ENCODE measurements at places on chromosomes 6 and 20.

DNA sequence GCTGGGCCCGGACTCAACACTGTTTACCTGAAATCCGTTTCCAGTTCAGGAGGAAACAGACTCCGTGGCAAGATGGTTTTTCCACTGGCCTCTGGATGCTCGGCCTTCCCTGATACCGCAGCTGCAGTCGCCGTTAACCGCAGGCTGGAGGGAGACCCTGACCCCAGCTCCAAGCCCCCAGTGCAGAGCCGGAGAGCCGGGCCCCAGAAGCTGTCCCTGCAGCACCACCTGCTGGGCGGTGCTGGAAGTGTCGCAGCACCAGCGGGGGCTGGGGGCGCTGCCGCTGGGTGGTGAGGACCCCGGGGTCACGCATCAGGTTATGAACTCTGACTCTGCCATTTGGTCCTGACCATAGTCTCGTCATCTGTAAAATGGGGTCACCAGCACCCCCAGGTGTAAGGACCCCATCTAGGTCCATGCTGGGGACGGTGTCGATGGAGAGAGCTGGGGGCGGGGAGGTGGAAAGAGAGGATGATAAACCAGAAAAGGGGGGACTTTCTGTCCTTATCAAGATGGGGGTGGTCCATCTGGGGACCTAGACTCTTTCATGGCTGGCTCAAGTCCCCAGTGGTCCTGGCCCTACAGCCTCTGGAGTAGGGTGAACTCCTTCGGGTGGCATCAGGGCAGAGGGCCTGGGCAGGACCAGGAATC, 20.8 kb upstream of the CHRNA4 start:
- DNase-seq: no peak

GRCh38 chr6:71364889-71365542, 76.4 kb downstream of the OGFRL1 start:
- no peak for DNase-seq

DNA sequence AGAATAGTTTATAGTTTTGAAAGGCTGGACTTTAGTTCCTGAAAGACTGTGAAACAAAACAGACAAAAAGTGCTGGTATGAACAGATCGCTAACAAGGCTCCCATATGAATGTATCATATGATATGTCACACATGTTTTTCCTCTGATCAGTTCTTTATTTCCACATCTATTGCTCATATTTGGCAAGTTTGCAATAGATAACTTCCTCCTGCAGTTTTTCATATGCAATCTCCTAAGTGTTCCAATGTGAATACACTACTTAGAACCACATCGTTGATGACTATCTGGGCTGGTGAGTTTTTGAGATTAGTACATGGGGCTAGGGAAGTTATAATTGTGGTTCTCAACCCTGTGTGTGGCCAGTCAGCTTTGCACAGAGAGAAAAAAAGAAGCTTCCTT, 23.1 kb downstream of the CRYBG1 start:
- no peak for DNase-seq

DNA sequence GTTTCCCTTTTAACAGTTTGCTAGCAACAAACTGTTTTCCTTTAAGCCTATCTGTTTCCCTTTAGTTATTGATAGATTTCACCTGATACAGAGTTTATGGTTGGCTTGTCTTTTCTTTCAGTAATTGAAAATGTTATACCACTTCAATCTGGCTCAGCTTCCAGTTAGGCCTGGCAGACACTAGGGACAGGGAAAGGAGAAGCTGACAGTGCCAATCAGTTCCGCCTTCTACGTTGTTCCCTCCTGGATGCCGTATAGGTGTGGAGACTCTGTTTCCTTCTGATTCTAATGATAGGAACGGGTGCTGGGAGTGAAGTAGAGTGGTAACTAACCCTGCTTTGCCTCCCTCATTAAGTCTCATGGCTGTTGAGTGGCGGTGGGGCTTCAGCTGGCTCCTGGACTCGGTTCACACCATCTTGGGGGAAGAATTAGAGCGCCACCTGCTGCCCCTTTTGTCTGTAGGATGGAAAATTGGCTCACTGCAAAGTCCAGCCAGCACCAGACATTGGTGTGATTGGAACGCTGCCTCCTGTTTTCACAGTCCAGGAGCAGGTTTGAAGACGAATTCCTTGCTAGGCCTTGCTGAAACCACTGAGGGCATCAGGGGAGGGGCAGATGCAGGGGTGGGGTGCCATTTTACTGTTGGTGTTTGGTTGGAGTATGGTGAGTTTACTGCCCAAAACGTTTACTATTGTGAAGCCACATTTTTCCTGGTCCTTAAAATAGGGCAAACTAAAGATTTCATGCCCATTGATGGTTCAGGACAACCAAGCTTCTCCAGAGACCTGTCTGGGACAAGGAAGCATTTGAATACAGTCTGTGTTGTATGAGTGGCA, 1729.5 kb downstream of the GRIK2 start:
- peak; percentile 3 for DNase-seq

- no peak for DNase-seq
Observed at GRCh38 chr6:133834472-133835170, 54.3 kb upstream of the TCF21 start.

DNA sequence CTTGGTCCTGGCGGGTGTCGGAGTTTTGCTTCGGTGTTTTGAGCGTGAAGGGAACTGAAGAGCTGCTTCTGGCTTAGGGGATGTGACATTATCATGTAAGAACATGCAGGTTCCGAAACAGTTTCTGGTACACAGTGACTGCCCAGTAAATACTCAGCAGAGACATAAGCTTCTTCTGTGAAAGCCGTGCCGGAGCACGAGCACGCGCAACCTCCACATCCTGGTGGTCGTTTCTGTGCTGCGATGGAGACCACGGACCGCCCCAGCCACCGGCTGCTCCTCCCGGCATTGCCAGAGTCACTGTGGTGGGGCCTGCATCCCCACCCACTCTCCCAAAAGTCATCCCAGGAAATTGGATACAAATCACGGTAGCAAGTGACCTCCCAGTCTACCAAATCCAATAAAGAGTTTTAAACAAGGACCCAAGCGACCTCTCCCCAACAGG, 18.7 kb downstream of the KIF25 start:
- DNase-seq: no peak

- no peak for DNase-seq
Observed at GRCh38 chr6:137728386-137729349, 138.4 kb upstream of the TNFAIP3 start.

GRCh38 chr6:110137924-110138887, 41.3 kb downstream of the WASF1 start:
- DNase-seq: no peak

- DNase-seq: no peak
Observed at GRCh38 chr20:21812379-21812778, 106.9 kb downstream of the PAX1 start.

DNA sequence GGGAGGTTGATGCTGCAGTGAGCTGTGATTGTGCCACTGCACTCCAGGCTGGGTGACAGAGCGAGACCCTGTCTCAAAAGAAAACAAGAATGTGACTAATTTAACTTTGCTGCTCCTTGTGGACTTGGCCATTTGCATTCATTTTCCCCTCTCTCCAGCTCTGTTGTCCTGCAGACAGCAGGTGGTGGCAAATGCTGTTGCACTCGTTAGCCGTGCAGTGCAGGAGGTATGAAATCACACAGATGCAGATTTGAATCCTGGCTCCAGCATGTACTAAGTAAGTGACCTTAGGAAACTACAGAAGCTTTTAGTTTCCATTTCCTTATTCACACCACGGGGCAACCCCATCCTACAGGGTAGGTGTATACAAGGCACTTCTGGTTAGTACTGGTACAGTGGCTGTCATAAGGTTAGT, 9.6 kb upstream of the BEND3 start:
- DNase-seq: no peak

- DNase-seq: no peak
Observed at GRCh38 chr6:142361779-142362750, 60.3 kb downstream of the ADGRG6 start.

DNA sequence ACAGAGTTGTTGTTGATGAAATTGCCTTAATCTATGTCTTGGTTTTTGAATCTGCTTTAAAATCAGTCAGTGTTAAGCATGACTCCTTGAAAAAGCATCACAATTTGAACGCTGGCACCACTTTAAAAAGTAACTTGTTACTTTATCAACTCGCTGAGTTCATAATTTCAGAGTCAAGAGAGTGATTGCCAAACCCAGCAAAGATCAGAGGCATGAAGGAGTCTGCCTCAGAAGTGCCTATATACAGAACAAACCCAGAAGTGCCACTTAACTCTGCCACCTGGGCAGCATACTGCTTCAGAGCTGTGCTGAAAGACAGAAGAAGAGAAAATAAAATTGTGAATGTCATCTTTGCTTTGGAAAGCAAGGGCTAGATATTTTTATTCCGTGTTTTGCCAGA, 73.6 kb upstream of the HCRTR2 start:
- DNase-seq: no peak

GRCh38 chr6:137044366-137045221, at the start of gene IL20RA:
IL20RA (minus strand) TSS chr6:137044965; CDS start chr6:137044728, 237 bp downstream.
- no peak for DNase-seq

GRCh38 chr6:57262488-57262887, 40.4 kb upstream of the RAB23 start:
- DNase-seq: peak; percentile 14

DNA sequence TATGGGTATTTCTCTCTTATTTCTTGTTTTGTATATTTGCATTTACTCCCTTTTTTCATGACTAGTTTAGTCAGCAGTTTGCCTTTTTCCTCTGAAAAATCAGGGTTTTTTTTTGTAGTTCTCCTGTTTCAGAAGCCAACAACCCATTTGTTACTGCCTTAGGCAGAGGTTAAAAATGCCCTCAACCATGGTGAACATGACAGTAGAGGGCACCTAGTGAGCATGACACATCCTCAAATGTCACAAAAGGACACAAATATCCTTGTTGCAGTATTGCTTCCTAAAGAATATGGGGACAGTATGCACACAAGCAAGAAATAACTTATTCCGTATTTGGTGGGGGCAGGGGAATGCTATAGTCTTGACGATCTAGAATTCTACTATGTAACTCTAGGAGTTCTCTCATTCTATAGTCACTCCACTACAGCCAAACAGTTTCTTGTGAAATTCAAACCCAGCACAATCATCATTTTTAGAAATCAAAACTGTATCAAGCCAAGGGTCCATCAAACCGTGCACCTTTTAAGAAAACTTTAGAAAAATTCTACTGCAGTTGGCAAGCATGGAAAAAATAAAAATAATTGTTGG, 47.0 kb downstream of the GOPC start:
- DNase-seq: no peak

GRCh38 chr6:11144393-11144851, 32.9 kb upstream of the ERVFRD-1 start:
- peak; percentile 63 for DNase-seq

GRCh38 chr20:18289306-18289705, 979 bp downstream of the ZNF133 start:
- no peak for DNase-seq

DNA sequence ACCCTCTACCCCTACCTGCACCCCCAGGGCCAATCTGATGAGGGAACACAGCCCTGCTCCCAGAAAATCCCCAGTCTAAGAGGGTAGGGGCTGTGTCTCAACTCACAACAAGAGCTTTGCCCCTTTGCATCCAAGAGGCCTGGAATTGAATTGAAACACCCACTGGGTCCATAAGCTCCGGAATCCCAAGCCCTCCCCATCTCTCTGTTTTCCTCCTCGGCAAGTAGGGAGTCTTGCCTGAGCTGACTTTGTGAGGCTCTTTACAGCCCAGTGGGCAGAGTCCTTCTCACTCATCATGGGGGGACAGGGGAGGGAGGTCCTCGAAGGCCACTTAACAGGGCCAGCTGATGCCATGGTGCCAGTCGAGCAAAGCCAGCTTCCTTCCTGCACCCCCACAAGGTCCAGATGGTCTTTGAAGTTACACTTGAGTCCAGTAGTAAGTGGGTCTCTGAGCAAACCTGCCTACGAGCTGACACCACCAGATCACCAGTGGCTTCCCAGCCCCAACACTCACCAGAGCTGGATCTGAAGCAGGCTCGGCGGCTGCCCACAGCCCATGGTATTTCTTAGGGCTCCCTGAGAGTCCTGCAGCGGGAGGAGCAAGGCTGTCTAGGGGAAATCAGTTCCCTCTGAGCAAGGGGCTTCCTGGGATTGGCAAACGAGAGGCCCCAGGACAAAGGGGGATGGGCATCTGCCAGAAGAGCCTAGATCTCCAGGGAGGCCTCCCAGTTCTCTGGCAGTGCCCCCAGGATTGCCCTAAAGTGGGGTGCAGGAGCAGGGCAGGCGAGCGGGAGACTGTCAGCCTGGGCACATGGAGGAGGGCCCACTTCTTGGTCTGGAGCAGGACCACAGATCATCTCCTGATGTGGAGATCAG, 144.5 kb downstream of the VEGFA start:
- no peak for DNase-seq

DNA sequence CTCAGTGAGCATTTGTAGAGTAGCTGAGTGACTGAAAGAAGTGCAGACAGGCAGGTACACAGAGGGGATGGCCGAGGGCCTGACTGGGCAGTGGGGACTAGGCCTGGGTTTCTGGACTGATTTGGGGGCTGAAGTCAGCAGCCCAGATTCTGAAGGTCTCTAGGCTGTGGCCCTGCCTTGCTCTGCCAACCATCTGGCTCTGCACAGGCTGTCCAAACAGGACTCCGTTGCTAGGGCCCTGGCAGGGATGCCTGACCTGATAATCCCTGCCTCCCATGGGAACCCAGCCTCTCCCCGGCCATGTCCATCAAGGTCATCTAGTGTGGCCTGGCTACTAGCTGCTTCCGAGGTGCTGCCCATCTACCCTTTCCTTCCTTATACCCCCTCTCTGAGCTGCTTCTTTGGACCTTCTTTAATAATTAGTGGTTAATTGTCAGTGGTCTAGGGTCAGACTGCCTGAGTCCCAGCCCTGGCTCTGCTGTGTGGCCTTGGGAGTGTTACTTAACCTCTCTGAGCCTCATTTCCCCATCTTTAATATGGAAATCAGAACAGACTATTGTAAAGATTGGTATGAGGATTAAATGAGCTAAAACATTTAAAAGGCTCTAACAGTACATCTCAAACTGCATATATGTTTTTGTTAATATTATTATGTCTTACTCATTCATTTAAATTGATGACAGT, 137.9 kb downstream of the VEGFA start:
- no peak for DNase-seq

GRCh38 chr20:60297649-60298048, 339.4 kb downstream of the CDH26 start:
- no peak for DNase-seq

DNA sequence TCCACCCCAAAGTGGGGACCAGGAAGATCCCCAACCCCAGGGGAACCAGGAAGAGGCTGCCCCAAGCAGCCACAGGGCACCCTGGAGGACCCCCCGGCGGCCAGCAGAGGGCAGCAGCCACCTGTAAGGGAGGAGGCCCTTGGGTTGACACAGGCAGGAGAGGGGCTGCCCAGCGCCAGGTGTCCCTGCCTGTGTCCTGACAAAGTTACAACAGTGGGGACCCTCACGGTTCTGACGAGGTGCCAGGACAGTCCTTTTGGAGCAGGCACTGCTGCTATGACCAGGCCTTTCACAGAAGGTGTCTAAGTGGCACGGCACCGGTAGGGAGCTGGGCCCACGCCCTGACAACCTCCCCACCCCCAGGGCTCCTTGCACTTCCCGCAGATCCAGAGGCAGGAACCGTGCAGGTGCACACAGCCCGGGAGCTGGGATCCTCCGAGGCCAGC, 176.7 kb downstream of the BMP7 start:
- DNase-seq: peak; percentile 65

All from amygdala (tissue), 56 donors.